T-helper 17 cell (primary cell): ENCODE measurements at places on chromosomes 5 and 9. TPM values are rescaled to one million over a fixed set of nuclear protein-coding genes. Genes with fewer than 3 reads are reported as not detected.

RNF183 gene
- total RNA-seq, result not detected

DIPK1B gene
- 3.2 TPM for total RNA-seq

- DNase-seq, result no peak
Observed at GRCh38 chr5:40746703-40747102, 9.1 kb downstream of the TTC33 start.

DNA sequence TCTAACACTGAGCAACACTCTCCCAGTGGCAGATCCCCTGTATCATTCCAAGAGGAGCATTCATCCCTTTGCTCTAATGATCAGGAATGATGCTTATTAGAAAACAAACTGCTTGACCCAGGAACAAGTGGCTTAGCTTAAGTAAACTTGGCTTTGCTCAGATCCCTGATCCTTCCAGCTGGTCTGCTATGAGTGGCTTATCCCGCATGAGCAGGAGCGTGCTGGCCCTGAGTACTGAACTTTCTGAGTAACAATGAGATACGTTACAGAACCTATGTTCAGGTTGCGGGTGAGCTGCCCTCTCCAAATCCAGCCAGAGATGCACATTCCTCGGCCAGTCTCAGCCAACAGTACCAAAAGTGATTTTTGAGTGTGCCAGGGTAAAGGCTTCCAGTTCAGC, 29.7 kb downstream of the GABRP start:
- DNase-seq, result no peak

DNA sequence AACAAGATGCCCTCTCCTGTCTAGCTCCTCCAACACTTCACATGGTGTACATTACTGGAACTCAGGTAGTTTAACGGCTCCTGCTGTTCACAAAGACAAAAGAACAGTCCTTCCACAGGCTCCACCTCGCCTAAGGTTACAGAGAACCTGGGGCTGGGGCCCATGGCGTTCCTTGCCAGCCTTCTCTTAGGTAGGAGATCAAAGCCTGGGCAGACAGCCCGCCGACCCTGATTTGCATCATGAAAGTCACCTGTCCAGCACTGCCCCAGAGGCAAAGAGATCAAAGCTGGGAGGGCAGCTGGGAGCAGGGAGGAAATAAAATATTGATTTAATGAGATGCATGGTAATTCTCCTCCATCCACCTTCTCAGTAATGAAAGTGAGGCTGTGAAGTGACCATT, 115.0 kb upstream of the SLIT3 start:
- DNase-seq, result no peak
